CD4-positive, alpha-beta T cell (primary cell): ENCODE measurements at places on chromosomes 12 and 14.
A peak's percentile ranks its signal among the peaks of the same experiment; 100 is the strongest.

- DNase-seq = no peak
These were observed 123.7 kb upstream of the DHRS4 start for GRCh38 chr14:23829736-23830471.

- DNase-seq = no peak
These were observed 5.6 kb upstream of the KANSL2 start for GRCh38 chr12:48687592-48687991.

GRCh38 chr12:49588721-49589516, 16.5 kb downstream of the FAM186B start:
- DNase-seq = no peak

DNA sequence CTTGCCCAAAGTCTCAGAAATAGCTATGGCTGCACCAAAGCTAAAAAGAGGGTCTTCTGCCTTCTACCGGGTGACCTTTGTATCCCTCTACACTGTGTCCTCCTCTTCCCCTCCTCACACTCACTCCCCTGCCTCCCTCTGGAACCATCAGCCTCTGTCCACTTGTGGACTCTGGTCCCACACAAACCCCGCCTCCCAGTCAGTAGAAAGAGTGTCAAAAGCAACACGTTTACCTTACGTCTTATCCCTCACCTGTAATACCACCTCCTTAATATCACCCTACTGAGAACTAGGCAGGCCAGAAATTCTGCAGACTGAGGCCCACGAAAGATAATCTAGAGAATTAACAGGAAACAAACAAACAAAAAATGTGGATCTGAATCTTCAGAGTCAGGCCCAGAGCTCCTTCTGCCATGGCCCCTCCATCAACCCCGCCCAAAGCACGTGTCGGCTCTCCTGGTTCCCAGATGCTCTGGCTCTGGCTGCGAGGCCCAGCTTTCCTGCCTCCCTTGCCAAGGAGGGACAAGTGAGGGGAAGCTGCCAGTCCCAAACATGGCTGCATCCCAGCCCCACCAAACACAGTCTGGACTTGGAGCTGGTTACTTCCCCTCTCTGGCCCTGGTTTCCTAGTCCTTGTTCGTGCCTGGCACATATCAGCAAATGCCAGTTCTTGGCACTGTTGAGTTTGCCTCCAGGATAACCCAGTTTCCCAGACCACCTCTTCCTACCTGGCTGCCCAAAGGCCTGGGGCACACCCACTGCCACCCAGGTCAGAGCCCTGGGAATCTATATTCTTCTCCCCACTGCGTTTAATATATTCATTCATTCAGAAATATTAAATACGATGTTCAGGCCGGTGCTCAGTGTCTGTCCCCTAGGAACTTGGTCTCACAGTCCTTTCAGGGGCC, 2.7 kb downstream of the ACTN1 start:
- no peak for DNase-seq

DNA sequence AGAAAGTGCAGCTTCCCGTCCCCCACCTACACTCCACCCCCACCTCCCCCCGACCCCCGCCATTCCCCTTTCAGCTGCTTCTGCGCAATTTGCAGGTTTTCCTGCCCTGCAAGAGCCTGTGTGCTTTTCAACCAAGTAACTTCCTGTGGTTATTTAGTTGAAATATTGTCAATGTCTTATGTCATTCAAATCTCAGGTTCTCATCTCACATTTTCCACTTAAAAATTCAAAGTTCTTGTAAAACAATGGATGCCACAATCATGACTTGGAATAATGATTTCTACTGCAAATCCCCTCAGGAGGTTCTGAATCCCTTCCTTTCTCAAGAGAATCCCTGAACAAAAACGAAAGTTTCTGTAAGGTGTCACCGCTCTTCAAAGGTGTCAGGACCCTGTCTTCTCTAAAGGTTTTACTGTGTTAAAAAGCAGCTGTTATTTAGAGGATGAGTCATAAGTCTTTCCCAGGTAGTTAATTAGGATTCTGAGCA, 31.6 kb downstream of the WBP11 start:
- DNase-seq = peak; percentile 44

GRCh38 chr12:130459916-130460315, 122.2 kb downstream of the PIWIL1 start:
- no peak for DNase-seq

DNA sequence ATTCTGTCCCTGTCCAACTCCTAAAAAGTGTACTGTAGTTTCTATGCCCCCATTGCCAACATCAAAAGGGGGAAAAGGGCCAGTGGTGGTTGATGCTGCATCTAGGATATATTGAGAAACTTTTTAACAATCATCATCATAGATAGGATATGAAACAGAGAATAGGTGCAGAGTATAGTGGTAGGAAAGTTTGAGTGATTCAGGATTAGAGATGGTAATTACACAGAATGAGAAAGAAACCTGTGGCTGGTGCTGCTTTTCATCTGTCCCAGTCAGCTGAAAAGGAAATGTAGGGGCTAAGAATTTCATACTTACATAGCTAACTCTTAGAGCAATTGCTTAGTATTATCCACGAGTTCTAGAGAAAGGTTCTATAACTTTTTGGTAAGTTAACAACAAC, 67.6 kb downstream of the GTF2A1 start:
- no peak for DNase-seq

- no peak for DNase-seq
These were observed 36.0 kb downstream of the CDK17 start for GRCh38 chr12:96364092-96364700.

GRCh38 chr14:77046721-77047120, 18.2 kb upstream of the IRF2BPL start:
- DNase-seq = no peak

- DNase-seq = no peak
These were observed 23.6 kb downstream of the FBRSL1 start for GRCh38 chr12:132513458-132514135.

GRCh38 chr14:54501480-54501879, 8.2 kb upstream of the CGRRF1 start:
- DNase-seq = no peak
